GM13976 (cell line): ENCODE measurements at places on chromosomes 1 and 21.

GRCh38 chr1:173126421-173126820 is 75.7 kb upstream of the TNFSF18 start:
- DNase-seq: no peak

DNA sequence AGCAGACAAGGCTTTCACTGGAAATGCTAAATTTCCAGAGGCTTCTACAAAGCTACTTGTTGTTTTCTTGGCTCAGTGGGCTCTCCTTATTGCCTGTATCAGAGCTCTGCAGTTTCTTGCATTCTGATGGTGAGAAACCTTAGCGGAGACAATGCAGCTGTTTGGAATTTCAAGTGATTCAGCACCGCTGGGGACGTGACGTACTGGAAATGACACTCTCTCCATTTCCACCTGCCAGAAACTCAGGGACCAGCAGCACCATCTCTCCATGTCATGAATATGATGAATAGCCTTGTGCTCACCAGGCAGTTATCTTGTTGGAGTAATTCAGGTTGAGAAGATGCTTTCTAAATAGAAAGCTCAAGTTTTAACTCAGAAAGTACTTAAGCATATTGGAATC is 497.2 kb upstream of the DEPDC1 start:
- DNase-seq: no peak

DNA sequence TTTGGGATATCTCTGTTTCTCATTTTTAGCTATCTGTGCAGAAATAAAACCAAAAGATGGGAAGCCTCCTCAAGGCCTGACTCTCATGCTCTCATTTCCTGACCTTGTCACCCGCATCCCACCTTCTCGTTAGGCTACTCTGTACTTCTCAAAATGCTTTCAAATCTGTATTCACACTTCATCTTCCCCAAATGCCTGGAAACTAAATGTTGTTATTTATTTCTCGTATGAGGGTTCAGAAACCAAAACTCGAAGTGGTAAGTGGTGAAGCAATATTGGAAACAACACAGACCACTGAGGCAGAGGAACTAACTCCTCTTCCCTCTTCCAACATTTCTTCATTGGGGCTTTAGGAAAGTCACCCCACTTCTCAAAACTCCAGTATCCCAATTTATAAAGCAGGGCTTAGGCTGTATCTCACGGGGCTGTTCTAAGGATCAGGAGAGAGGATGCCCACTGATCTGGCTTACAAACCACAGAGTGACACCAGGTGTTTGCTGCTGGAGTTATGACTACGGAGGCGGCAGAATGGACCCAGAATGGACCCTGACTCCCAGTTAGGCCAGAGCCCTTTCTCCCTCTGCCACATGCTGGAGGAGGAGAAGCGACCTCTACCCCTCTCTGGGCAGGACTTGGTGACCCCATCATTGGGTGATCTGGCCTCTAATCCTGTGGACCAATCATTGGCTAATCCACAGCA is 3.5 kb downstream of the SLAMF7 start:
- DNase-seq: no peak

DNA sequence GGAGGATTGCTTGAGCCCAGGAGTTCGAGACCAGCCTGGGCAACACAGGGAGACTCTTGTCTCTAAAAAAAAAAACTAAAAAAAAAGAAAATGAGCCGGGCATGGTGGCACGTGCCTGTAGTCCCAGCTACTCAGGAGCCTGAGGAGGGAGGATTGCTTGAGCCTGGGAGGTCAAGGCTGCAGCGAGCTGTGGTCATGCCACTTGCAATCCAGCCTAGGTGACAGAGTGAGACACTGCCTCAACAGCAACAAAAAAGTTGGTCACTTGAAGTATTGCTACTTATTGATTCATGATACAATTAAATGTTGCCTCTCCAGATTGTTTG is 57.9 kb upstream of the CXADR start:
- no peak for DNase-seq

DNA sequence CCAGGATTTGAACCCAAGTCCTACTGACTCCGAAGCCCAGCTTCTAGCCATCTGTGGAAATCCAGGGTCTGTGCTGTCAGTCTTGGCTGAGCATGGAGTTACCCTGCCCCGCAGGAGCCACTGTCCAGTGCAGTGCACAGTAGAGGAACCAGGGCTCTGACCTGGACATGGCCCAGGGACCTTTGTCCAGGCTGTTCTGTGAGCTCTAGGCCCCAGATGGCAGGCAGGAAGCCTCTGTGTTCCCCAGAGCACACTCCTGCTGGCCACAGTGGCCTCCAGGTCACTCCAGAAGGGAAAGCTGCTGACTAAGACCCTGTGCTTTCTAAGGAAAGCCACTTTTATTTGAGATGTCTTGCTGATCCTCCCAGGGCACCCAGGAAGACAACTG is 13.8 kb downstream of the S100A7A start:
- no peak for DNase-seq

DNA sequence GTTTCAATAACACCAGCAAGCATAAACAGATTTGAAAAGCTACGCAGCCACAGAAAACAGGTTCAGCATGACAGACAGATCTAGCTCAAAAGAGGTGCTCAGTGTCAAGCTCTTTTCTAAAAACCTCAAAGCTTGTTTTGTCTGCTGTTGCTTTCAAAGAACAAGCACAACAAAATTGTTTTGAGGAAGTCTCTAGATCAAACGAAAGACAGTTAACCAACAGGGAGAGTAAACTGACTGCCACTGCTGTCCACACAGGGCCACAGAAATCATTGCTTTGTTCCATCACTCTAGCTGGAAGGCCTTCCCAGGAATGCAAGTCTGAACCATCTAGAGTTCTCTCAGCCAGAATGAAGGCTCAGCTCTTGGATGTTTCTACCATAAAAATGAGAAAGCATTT is 12.8 kb downstream of the APP start:
- no peak for DNase-seq

- no peak for DNase-seq
These were observed 78.0 kb downstream of the NID1 start for GRCh38 chr1:235986869-235987268.
